ENCODE measurements at places on chromosomes 2 and 18. TPM values are rescaled to one million over a fixed set of nuclear protein-coding genes. Genes with fewer than 3 reads are reported as not detected.

The EFEMP1 gene
- 1.5 TPM for total RNA-seq

The NEDD4L gene
- total RNA-seq: 38.7 TPM

The DPP10 gene
- total RNA-seq: not detected

The ACVR2A gene
- total RNA-seq: 8.1 TPM

The MYO7B gene
- total RNA-seq: 0.51 TPM

The TMEM247 gene
- not detected for total RNA-seq

The ABCG8 gene
- total RNA-seq: not detected

The NOL4 gene
- total RNA-seq: not detected

The MLPH gene
- 8.7 TPM for total RNA-seq

The EN1 gene
- total RNA-seq: 7.4 TPM

The ITGA6 gene
- total RNA-seq: 22.5 TPM

The CHRND gene
- 65.1 TPM for total RNA-seq

The OTOF gene
- total RNA-seq: 0.09 TPM

The COLEC12 gene
- 6.1 TPM for total RNA-seq

The TBR1 gene
- total RNA-seq: not detected

The LIMS2 gene
- total RNA-seq: 12.2 TPM

The CDK15 gene
- not detected for total RNA-seq

The PDCD1 gene
- total RNA-seq: not detected

The CLEC4F gene
- total RNA-seq: not detected

The AAK1 gene
- total RNA-seq: 47.3 TPM

The SPOPL gene
- total RNA-seq: 11.2 TPM

The C2orf66 gene
- not detected for total RNA-seq

The CENPA gene
- 0.22 TPM for total RNA-seq

The NEU2 gene
- total RNA-seq: not detected

The LANCL1 gene
- 21.5 TPM for total RNA-seq

All from gastrocnemius medialis (tissue), 4 donors.